ENCODE measurements at places on chromosomes 4 and X.

DNA sequence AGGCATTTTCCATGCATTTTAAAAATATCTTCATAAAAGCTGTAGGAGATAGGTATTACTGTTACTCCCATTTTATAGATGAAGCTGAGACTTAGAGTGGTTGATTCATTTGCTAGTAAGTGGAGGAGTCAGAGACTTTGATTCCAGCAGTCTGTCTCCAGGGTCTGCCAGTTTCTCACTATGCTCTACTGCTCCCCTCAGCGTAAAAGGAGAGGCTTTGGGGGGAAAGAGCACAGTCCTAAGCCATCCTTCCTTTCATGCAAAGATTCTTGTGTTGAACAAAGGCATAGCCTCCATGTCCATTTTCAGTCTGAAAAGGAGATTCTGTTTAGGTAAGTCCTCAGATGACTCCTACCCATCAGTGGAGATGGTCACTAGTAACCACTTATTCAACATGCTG, 117.7 kb upstream of the TMEM150C start:
- no peak for ATAC-seq

DNA sequence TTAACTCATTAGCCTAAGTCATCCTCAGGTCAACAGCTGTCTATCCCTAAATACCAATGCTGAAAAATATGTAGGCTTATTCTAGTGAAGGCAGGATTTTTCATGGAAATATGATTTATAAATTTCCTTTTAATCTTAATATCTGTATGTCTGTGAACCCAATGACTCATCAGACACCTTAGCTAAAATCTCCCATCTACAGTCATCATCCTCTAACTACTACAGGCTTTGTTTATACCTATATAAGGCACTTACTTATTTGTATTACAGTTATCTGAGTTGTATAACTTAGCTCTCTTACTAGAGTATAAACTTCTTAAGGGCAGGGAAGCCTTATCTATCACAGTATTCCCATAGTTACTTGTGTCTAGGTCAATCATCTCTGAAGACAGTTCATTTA, 24.2 kb downstream of the AMMECR1 start:
- ATAC-seq, result peak; percentile 50

DNA sequence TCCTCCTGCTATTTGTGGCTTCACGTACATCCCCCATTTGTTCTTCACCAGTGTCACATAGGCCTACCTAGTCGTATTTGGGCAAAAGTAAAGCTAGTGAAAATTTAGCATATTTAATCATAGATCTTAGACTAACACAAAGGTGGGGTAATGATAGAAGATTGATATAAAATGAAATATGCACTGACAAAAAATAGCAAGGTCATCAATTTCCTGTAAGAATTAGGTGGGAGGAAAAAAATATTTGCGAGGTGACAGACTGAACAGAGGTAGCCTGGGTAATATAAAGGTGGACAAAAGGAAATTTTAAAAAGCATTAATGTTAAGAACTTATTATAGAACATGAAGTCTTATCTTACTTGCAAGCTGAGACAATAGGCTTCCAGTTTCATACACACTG, 239.9 kb downstream of the PCDH10 start:
- no peak for ATAC-seq

DNA sequence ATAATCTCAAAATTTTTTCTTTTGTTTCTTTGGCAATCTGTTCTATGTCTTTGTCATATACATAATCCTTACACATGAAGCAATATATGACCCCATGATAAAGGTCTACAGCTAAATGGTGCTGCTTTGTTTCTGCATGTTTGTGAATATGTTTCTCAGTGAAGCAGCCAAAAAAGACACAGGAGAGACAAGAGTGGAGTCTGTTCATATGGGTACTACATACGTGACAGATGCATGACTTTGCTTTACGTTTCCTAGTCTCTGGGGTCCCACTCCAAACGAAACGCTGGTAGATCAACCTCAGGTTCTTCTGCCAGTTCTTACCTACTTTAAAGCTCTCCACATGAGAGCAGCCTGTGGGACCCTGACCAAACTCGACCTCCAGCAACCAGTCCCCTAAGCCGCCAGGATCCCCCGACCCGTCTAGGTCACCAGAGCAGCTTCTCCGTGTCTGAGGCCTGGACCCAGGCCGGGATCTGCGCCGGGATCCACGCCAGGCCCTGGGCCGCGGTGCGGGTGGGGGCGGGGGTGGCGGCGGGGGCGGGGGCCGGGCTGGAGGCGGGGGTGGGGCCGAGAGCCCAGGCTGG, 1.5 kb downstream of the USP51 start:
- no peak for ATAC-seq

- ATAC-seq, result no peak
Measured at GRCh38 chrX:11629593-11630211, 36.0 kb downstream of the ARHGAP6 start.

DNA sequence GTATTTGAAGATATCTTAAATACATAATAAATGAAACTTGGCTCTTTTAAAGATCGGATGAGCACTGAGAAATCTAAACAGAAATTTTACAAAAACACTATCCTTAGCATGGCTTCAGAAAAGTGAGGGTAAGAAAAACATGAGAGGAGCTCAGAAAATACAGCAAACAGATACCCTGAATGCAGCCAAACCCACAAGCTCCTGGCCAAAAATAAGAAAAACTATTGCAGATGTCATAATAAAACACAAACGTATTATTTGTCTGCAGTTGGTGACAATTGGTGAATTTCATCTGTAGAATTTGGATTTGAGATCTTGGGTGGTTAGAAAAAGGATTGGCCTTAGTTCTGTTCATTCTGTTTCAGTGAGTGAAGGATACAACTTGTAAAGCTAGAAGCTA, 603.9 kb downstream of the INPP4B start:
- ATAC-seq, result no peak

DNA sequence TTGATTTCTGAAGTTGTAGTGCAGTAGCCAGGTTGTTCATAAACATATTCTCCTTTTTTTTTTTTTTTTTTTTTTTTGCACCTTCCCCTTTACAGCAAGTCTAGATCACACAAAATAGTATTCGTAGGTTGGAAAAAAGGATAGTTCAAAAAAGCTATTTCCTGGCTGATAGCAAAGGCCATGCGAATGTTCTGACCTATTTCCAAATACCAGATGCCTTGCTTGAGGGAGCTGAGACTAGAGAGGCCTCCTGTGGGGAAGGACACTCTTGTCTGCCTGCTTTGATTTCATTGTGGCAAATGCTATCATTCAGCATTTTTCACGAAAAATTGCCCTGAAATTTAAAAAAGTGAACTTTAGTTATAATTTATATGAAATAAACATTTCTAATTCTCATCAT, 111.4 kb downstream of the MAD2L1 start:
- no peak for ATAC-seq

DNA sequence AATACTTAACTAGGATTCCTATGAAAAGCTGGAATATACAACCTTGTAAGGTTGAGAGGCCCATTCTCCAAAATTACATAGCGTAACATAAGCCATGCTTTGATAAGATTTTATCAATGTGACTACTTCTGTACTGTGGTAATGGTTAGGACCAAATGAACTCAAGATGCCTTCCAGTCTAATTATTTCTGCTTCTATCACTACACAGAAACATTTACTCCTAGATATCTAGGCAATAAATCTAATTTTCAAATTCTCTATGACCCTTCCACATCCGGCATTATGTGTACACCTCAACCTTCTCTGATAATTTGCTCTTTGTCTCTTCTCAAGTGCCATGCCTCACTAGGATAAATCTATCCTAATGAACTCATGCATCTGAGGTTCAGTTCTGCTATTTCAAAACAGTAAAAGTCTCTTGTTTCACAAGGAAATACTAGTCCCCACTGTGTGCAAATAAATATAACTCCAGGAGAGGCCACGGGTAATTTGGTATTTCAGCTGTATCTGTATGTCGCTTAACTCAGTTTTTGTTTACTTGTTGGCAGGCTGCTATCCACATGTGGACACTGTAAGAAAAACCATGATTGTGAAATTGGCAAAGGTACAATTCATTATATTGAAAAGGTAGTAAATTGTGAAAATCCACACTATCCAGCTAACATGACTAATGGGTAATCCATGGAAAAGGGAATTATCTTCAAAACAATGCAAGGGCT, 93.3 kb downstream of the PRDM5 start:
- peak; percentile 53 for ATAC-seq

Measured in SK-N-SH treated with all-trans-retinoic acid at 6 μM for 48 hours (cell line).